ENCODE measurements at places on chromosomes 7 and 10. TPM values are rescaled to one million over a fixed set of nuclear protein-coding genes. Genes with fewer than 3 reads are reported as not detected.

The SORBS1 gene
- 431 TPM for total RNA-seq

DNA sequence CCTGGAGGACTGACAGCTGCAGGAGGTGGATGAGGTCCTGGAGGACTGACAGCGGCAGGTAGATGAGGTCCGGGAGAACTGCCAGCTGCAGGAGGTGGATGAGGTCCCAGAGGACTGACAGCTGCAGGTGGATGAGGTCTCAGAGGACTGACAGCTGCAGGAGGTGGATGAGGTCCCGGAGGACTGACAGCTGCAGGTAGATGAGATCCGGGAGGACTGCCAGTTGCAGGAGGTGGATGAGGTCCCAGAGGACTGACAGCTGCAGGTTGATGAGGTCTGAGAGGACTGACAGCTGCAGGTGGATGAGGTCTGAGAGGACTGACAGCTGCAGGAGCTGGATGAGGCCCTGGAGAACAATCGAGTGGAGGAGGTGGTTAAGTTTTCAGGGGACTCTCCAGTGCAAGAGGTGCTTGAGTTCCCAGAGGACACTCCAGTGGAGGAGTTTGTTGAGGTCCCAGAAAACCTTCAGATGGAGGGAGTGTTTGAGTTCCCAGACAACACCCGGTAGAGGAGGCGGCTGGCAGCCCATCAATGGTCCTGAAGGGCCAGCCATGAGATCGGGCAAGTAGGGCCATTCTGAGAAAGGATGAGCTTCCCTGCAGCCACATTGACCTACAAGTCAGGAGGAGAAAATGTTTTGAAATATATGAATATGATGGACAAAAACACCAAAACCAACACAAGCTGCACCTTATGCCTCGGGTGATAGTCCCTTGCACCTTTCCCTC, 4.7 kb upstream of the EIF5AL1 start:
- DNase-seq, result no peak

GRCh38 chr10:18261063-18261610, 120.9 kb downstream of the CACNB2 start:
- no peak for DNase-seq

- no peak for DNase-seq
Measured at GRCh38 chr7:34061149-34061548, 155.8 kb downstream of the BMPER start.

DNA sequence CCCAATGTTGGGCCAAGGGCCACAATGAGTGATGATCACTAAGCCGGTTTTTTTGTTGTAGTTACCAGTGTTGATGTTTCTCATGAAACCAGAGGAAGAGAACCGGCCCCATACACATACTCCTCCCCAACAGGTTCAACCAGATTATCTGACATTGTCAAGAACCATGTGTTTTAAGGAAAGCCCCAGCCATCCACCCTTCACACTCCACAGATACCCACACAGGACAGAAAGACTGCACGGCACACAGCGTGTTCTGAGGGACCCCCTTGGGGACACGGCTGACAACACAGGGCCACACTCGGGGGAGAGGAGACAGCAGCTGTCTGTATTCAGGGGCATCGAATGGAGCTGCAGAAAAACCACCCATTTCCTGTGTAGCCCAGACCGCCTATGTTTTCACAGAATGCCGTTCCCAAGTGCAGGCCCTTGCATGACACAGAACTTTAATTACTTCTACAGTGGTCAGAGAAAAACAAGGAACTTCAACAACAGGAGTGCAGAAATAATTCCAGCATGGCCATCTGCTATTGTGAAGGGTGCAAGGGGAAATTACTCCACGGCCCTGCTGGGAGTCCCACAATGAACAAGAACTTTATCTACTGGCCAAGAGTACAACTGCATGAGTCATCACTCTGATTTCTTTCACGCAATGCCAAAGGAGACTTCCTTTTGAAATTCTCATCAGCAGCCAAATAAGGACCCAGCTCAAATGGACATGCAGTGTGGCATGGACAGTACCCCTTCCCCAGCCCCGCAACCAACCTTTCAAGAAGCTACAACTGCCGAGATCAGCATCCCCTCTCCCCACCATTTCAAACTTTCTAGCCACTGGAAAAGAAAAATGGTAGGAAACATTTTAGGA, 2.3 kb downstream of the KLF6 start:
- DNase-seq, result peak; percentile 82
